ENCODE measurements at places on chromosomes 3 and 15.

DNA sequence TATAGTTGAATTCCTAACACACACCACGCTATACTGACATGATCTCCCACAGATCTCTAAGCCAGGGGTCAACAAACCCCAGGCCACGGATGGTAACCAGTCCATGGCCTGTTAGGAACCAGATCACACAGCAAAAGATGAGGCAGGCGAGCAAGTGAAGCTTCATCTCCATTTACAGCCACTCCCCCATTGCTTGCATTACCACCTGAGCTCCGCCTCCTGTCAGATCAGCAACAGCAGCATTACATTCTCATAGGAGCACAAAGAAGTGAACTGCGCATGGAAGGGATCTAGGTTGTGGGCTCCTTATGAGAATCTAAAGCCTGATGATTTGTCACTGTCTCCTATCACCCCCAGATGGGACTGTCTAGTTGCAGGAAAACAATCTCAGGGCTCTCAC, 2.7 kb downstream of the PDCD7 start:
- no peak for DNase-seq

DNA sequence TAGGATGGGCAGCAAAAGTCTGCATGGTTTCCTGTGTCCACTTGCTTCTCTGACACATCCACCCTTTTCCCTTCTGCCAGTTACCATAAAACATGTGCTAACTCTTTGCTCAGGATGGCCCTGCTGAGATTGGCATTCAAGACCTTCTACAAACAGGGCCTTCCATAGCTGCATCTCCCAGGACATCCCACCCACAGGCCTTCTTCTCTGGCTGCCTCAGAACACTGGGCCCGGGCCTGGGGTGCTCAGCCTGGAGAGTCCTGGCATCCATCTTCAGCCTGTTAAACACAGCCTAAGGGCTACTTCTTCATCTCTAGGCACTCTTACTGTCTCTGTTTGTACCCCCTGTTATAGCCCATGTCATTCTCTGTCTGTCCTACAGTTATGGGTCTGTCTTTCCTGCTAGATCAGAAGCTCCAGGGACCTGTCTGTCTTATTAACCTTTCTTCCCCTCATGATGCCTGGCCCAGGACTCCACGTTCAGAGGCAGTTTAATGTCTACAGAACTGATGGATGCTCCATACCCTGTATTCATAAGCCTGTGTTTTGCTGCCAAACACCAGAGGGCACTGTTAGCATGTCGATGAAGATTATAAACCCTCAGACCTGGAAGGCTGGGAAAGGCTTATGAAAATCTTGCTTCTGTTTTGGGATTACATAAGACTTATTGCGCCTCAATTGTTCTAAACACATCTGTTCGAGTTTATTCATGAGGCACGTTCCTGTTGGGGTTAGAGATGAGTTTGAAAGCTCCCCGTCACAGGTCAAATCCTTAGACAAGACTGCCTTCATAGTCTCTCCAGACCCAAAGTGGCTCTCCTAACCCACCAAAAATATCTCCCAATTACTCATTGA, 16.5 kb downstream of the SEMA3G start:
- no peak for DNase-seq

DNA sequence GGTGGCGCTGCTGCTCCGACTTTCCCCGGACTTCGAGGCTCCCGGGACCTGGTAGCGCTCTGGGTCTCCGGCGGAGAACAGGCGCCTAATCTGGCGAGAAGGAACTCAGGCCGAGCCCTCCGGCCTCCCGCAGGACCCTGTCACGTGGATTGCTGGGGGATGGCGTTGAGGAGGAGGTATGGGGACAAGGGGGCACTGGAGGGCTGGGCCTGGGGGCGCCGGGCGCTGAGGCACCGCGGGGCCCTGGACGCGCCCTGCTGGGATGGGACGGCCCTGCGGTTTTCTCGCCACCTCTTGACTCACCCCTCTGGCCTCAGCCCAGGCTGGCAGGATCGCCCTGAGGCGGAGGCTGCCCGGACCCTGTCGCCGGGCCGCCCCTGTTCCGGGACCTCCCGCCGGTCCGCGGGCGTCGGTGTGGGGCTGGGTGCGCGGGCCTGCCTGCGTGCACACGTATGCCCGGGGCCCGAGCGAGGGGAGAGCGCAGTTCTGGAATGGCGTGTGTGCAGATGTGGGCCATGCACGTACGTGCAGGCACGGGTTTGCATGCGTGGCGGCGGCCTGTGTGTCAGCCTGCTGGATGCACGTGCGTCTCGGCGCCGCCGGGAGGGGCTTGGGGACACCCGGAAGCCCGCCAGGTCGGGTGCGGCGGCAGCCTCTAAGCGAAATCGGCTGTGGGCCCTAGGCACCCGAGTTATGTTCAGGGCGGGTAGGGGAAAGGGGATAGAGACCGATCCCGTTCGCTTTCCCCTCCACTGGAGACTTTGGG, 752 bp downstream of the C15orf39 start:
- peak; percentile 62 for DNase-seq

GRCh38 chr3:39808467-39809180, 785 bp upstream of the MYRIP start:
- DNase-seq: no peak

- DNase-seq: no peak
These were observed 7.3 kb downstream of the TADA3 start for GRCh38 chr3:9784965-9785364.

DNA sequence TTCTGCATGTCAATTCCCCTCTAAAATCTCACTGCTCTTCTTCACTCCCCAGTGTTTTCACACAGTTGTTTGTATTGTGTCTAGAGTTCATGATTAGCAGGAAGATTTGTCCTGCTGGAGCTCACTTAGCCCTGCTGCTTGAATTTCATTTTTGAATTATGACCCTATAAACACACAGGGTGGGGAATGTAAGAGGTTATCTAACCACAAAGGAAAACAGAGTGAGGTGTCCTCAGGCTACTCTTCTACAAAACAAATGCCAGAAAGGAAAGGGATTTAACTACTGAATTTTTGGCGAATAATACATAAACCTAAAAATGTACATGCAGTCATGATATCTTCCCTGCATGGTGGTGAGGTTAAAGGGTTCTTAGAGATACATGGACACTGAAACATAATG, 215.1 kb upstream of the CNTN4 start:
- no peak for DNase-seq

GRCh38 chr3:51642462-51642861, 28.6 kb upstream of the TEX264 start:
- no peak for DNase-seq

DNA sequence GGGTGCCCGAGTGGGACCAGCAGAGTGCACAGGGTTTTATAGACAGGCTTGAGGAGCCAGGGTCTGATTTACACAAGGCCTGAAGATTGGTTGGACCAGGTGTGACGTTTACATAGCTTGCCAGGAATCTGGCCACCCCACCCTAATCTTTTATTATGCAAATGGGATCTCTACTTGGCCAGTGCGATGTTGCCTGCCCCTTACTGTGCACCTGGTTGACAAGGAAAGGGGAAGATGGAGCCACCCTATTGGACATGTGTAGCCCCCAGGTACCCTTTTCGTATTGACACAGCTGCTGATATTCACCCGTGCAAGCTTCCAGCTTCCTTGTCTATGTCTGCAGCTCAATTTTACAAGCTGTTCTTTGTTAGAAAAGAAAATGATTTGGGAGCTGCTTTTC, 132.0 kb downstream of the ARNT2 start:
- no peak for DNase-seq

- DNase-seq: no peak
These were observed 6.3 kb downstream of the TM4SF1 start for GRCh38 chr3:149371001-149371722.

DNA sequence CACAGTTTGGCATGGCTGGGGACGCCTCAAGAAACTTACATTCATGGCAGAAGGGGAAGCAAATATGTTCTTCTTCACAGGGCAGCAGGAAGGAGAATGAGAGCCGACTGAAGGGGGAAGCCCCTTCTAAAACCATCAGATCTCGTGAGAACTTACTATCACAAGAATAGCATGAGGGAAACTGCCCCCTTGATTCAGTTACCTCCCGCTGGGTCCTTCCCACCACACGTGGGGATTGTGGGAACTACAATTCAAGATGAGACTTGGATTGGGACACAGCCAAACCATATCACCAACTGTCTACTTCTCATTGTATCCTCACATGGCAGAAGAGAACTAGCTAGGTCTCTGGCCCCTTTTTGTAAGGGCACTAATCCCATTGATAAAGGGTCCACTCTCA, 30.5 kb downstream of the CCDC32 start:
- no peak for DNase-seq

- no peak for DNase-seq
These were observed 24.1 kb downstream of the MYH15 start for GRCh38 chr3:108486338-108486737.

- no peak for DNase-seq
These were observed 43.7 kb downstream of the SLC12A8 start for GRCh38 chr3:125168711-125169393.

DNA sequence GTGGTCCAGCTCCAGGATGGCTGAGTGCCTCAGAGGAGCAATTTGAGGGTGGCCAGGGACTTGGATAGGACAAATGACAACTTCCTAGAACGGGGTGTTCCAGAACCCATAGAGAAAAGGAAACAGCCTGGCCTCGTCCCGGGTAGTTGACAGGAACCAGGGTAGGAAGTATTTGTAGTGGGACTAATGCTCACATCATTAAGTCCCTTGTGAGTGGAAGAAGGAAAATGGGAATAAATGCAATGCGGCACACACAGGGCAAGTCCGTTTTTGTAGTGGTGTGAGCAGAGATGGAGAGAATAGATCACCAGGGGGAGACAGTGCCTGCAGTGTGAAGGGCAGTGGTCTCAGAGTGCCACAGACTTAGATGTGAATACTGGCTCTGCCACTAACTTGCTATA, 19.6 kb downstream of the TIMP4 start:
- peak; percentile 7 for DNase-seq

DNA sequence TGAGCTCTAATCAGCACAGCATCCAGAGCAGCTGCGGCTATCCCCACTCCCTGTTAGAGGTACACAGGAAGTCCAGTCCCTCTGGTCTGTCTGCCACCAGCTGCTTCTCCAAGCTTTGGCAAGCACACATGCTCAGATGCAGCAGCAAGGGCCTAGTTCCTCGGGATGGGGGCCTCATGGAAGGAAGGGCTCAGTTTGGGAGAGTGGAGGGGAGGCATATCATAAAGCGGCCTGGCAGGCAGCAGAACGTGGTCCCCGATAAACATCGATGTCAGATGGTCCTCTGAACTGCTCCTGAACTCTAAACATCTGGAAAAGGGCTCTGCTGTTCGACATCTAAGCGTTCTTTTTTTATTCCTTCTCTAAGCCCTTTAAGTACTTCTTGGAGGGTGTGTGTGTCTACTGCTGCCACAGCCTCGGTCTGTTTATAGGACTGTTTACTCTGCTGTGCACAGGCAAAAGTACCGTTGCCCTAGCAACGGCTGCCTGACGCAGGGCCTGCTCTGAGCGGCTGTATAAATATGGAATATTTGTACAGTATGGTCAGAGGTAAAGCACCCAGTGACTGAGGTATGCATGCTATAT, 74.6 kb downstream of the PRICKLE2 start:
- no peak for DNase-seq

- no peak for DNase-seq
These were observed 15.2 kb downstream of the MAGEF1 start for GRCh38 chr3:184696697-184697096.

- DNase-seq: no peak
These were observed 192.6 kb upstream of the RARB start for GRCh38 chr3:25235466-25235865.

DNA sequence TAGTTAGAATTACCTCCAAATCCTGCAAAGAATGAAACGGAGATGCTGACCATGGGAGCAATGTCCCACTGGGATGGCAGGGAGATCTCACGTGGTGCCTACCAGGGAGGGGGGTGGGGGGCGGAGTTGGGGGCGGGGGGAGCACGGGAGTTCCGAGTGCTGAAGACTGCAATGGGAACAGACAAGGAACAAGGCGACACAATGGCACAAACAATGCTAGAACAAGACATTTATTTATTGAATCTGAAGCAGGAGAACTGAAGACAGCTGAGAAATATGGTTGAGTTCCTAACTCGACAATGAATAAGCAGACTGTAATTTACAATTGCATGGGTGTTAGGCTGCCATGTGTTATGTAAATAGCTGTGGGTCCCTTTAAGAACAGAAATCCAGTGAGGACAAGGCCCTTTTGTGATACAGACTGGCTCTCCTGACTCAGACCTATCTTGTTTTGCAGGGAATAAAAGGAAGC, 91.2 kb downstream of the AQP9 start:
- no peak for DNase-seq

- no peak for DNase-seq
These were observed 28.7 kb downstream of the CMTM7 start for GRCh38 chr3:32420126-32421038.

GRCh38 chr15:58962662-58963565, 24.5 kb upstream of the RNF111 start:
- DNase-seq: no peak

- no peak for DNase-seq
These were observed 36.7 kb upstream of the ARHGEF3 start for GRCh38 chr3:56838448-56838847.

GRCh38 chr3:138003069-138003468, 6.9 kb upstream of the CLDN18 start:
- DNase-seq: no peak

GRCh38 chr3:15795651-15796308, 2.0 kb downstream of the ANKRD28 start:
- no peak for DNase-seq

- DNase-seq: no peak
These were observed 457.7 kb upstream of the THRB start for GRCh38 chr3:24952388-24952787.

GRCh38 chr15:70098461-70099166, 897 bp upstream of the TLE3 start:
- DNase-seq: peak; percentile 15

DNA sequence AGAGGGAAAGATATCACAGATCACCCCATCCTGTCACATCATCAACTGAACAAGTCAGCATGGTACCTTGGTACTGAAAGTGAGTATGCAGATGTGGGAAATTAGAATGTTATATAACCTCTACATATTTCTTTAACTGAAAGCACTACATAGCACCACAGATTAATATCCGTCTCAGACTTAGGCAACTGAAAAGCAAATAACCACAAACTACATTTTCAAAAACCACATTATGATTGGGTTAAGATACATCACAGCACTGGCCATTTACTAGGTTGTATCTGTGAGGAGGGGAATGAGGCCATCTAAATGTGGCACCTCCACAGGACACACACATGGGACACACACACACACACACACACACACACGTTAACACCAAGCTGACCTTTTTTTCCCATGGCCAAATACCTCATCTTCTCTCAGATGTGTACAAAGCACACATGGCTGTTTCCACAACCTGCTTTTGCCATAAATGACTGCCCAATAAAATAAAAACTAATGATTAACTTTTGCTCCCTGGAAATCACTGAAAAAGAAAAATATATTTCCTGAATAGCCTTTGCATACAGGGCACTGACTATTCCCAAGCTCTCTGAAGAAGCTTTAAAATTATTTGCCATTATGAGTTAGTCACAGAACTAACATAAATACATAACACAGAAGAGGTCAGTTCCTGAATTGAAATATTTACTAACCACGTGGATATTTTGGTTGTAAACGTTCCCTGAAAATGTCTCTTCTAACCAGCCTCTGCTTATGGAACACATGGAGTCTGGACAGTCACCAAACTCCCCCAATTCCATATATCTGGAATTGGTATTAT, 60.1 kb downstream of the SUMF1 start:
- no peak for DNase-seq
